ENCODE measurements at places on chromosomes 4 and X.

GRCh38 chr4:156481845-156482244 lies 489.8 kb downstream of the PDGFC start:
- DNase-seq, result no peak

GRCh38 chr4:148778980-148779675 lies 336.9 kb upstream of the NR3C2 start:
- no peak for DNase-seq

- DNase-seq, result no peak
Observed at GRCh38 chr4:113621633-113622032, 139.9 kb downstream of the CAMK2D start.

- DNase-seq, result no peak
Observed at GRCh38 chr4:11429699-11430045, 978 bp upstream of the HS3ST1 start.

GRCh38 chrX:13005661-13006473 lies 31.0 kb downstream of the TMSB4X start:
- no peak for DNase-seq

GRCh38 chr4:176945334-176945733 lies 152.6 kb upstream of the VEGFC start:
- DNase-seq, result no peak

GRCh38 chr4:137711502-137711901 lies 179.2 kb upstream of the PCDH18 start:
- DNase-seq, result no peak

GRCh38 chrX:118976599-118977340 lies 2.4 kb downstream of the LONRF3 start:
- DNase-seq, result no peak

Data from activated CD4-positive, alpha-beta T cell treated with anti-CD3 and anti-CD28 coated beads, Interleukin-2, amount 50 U/mL, for 4 hours (primary cell).